C1 segment of cervical spinal cord (tissue), 14 donors: ENCODE measurements at places on chromosomes 7 and 10.

DNA sequence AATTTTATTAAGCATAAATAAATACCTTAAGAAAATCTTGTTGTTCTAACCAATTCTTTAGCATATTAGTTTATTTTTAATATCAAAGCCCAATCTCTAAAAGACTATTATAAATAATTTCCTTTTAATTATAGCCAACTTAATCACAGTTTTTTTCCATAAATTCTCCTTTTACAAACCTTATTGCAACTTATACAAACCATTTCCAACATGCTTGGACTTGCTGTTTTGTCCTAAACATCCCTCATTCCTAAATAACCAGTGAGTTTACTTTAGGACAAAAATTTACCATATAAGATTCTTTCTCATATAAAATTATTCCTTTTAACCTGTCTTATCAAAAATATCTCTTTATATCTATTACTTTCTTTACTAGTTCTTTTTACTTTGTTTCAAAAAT, 25.2 kb upstream of the LSM8 start:
- DNase-seq = no peak

DNA sequence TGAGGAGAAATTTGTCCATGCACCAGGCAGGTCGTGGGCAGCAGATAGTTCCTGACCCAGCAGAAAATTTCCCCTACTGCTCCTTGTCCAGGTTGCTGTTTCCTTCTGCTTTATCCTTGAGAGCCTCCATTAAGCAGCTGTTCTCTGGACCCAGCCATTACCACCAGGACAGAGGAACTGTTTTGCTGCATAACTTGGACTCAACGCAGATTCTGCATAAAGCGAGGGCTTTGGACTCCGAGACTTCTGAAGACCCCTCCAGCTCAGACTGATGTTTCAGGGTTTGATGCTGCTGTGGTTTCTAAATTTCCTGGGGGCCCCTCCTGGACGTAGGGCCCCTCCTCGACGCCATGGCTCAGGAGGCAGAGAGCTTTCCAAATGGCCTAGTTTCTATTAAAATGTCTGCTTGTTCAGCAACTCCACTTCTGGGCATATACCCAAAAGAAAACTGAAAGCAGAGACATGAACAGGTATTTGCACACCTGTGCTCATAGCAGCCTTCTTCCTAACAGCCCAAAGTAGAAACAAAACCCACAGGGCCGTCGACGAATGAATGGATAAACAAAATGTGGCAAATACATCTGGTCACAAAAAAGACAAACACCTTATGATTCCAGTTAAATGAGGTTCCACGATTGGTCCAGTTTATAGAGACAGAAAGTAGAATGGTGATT, 28.3 kb upstream of the LMTK2 start:
- DNase-seq = no peak

- no peak for DNase-seq
Measured at GRCh38 chr10:130351466-130352290, 215.5 kb downstream of the GLRX3 start.

- no peak for DNase-seq
Measured at GRCh38 chr7:87498893-87499292, 23.4 kb upstream of the ABCB4 start.
